Stimulated activated CD4-positive, alpha-beta T cell treated with anti-CD3 and anti-CD28 coated beads, Interleukin-15, amount 100 ng/mL, for 24 hours (primary cell): ENCODE measurements at places on chromosomes 2 and 18.
A peak's percentile ranks its signal among the peaks of the same experiment; 100 is the strongest.

GRCh38 chr2:167355821-167356220 is 467.5 kb downstream of the XIRP2 start:
- no peak for DNase-seq

GRCh38 chr2:241842067-241842415 is 16.7 kb downstream of the PDCD1 start:
- DNase-seq: no peak

GRCh38 chr2:208827549-208828221 is 421.1 kb downstream of the PTH2R start:
- no peak for DNase-seq

GRCh38 chr2:128178650-128179460 is 87.9 kb downstream of the UGGT1 start:
- peak; percentile 51 for DNase-seq

- no peak for DNase-seq
These were observed 7.3 kb downstream of the PXDN start for GRCh38 chr2:1736997-1737480.

DNA sequence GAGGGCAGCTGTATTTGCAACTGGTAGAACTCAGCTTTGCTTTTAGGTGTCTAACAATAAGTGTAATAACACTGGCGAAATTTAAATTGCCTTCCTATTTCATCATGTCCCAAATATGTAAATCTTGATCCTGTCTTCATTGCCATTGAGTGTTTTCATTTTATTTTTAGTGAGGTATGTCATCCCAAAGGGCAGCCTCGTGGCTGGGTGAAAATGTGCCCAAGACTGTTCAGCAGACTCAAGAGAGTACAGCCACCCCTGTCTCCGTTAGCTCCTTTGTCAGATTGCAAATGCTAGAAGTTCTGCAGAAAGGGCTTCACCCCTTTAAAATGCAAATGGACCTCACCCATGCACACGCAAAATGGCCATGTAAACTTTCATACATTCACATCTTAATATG is 278.8 kb downstream of the RND3 start:
- no peak for DNase-seq

GRCh38 chr18:6565815-6566081 is 151.0 kb upstream of the L3MBTL4 start:
- DNase-seq: no peak

DNA sequence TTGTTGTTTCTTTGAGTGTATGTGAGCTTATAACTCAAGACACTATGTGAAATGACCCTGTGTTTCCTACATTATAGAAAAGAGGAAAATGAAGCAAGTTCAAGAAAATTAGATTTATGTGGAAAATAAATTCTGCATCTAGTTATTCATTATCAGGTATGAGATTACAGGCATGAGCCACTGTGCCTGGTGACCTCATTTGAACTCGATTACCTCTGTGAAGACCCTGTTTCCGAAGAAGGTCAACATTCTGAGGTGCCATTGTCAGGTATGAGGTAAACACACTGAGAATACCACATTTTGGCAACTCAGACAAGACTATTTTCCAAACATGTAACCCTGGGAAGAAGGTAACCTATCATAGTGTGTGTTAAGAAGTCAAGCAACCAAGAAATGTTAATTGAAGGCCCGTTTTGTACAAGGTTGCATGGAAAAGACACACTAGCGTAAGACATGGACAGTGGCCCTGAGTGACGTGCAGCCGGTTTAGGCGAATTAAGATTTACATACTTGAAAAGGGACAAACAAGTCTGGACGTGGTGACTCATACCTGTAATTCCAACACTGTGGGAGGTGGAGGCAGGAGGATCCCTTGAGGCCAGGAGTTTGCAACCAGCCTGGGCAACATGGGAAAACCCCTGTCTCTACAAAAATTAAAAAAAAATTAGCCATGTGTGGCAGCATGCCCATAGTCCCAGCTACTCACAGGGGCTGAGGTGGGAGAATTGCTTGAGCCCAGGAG is 186.6 kb downstream of the NEDD4L start:
- DNase-seq: no peak

DNA sequence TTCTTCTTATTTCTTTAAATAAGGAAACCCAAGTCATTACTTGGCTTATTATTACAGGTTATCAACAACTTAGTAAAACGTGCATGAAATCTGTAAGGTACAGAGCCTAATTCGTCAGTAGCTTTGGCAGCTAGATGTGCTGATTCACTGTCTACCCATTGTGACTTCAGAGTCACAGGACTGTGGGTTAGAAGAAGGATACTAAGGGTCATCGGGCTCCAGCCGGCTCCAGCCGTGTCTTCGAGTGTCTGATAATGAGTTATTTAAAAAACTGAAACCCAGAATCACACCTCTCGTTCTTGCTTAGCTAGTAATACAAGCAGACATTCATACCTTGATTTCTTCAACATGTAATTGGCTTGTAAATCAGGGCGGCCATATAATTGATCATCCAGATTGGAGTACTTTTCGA is 170.5 kb downstream of the FMNL2 start:
- no peak for DNase-seq

DNA sequence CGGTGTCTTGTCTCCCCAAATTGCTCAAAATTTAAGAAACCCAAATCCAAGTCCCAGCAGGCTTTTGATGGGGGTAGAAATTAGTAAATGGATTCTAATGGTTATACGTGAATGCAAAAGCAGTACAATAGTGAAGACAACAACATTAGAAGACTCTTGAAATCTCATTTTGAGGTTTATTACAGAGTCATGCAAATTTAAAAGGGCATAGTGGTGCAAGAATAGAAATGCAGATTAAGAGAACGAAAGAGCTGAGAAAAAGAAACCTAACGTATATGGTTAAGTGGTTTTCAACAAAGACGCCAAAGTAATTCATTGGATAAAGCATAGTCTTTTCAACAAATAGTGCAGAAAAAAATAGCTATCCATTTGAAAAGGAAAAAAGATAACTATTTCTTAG is 33.2 kb upstream of the CXXC1 start:
- DNase-seq: no peak

DNA sequence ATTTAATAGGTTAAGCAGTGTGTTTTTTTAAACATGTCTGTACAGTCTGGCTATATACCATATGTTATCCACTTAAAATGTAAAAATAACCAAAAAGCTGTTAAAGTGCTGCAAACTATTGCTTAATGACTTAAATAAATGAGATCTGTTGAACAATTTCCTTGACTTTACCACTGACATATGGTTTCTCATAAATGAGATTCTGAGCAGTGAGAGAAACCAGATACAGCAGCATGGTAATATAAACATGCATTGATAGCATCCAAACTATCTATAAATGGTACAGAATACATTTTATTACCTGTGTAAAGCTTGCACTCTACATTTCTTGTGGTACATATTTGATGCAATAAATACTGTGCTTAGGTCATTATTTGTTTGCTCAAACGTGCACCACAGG is 36.3 kb upstream of the TTC21B start:
- DNase-seq: no peak

GRCh38 chr18:7562491-7562890 is 4.6 kb upstream of the PTPRM start:
- no peak for DNase-seq

GRCh38 chr2:212005085-212005671 is 533.4 kb downstream of the ERBB4 start:
- peak; percentile 4 for DNase-seq

DNA sequence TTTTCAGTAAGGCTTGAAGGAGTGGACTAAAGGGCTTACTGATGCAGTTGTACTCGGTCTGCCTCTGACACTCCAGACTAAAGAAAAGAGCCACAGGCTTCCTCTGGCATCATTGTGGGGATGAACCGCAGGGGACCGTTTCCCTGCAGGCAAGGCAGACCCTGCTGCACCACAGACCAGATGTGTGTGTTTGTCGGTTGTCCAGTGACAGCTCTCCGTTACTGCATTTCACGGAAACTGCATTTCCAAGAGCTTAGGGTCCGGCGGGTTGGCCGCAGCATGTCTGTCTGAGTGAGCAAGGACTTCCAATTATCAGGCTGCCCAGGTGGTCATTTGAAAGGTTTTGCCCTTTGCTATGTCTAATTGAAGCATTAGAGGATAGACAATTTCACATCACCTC is 98.1 kb downstream of the FAM210A start:
- no peak for DNase-seq

DNA sequence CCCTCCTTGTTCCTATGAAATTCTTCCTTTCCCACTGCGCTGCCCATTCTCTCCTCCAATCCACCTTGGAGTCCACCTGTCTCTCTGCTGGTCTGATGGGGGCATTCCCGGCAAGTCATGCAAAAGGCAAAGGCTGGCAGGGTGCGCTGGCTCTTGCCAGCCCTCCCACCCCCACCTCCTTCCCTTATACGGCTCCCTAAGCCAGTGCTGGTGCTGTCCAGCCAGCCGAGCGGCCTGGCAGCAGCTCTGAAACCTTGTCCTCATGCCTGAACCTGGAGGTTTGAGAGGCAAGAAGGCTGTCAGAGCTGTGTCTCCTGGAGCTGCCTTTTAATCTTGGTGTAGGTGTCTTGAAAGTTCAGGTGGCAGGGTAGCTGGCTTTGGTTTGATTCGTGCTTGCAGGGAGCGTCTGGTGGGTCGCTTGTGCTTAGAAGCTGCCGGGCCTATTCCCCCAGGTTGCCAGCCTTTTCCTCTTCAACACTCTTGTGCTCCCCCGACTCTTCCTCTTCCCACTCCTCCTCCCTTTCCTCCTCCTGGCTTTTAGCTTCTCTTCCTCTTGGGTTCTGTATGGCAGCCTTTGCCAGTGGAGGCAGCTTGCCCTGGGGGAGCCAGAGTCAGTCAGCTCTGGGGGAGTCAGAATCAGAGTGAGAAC is 748 bp downstream of the LIPG start:
- no peak for DNase-seq

- DNase-seq: no peak
These were observed 89.2 kb downstream of the NYAP2 start for GRCh38 chr2:225488743-225489142.

- DNase-seq: no peak
These were observed 1.0 kb upstream of the STRN start for GRCh38 chr2:36967236-36967876.

- DNase-seq: no peak
These were observed 3.9 kb downstream of the INPP5D start for GRCh38 chr2:233063976-233064411.

- DNase-seq: no peak
These were observed 163.4 kb upstream of the NOSTRIN start for GRCh38 chr2:168639018-168639417.

GRCh38 chr2:88600038-88600465 is 27.2 kb downstream of the EIF2AK3 start:
- DNase-seq: peak; percentile 39

GRCh38 chr2:219459460-219460311 is 25.0 kb downstream of the SPEG start:
- peak; percentile 53 for DNase-seq

DNA sequence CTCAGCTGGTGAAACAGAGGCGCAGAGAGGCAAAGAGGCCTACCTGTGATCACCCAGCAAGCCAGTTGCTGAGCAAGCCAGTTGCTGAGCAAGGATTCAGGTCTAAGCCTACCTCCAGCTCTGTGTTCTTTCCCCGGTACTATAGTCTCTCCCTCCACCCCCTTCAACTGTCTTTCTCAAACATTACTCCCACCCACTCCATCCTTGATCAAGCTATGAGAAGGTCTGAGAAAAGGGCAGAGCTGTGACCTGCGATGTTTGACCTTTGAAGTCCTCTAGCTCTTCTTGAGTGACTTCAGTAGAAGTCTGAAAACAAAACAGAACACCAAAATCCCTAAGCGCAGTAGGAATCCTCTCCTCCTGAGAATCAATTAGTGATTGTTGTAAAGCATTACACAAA is 665.2 kb upstream of the ID2 start:
- no peak for DNase-seq

DNA sequence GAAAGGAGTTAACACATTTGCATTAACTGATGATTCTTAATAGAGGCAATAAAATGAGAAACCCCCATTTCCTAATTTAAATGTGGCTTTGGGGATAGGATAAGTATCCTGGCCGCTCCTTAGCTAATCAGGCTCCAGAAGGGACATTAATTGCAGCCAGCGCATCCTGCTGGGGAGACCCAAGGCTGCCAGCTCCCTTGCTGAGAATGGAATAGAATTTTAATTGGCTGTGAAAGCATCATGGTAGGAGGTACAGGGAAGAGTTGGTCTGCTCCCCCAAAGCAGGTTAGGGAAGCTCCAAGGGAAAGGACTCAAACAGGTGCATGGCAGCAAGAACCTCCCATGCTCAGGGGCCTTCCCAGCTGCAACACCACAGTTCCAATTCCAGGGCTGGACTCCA is 71.4 kb downstream of the MARCHF4 start:
- DNase-seq: no peak

DNA sequence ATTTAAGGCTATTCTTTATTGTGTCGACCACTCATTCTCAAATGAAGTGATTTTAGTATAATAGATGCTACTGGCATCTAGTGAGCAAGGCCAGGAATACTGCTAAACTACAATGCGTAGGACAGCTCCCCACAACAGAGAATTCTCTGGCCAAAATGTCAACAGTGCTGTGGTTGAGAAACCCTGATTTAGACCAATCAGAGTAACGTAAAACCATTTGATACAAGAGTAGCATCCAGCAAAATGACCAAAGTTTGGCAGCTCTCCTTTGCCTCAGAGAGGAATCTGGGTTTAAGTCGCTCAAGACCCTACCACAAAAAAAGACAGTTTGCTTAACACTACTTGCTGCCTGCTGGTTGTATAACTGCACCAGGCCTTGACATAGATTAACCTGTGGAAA is 37.0 kb upstream of the TTN start:
- DNase-seq: no peak

- peak; percentile 83 for DNase-seq
These were observed 31.0 kb downstream of the IL37 start for GRCh38 chr2:112941753-112942653.

GRCh38 chr2:7744827-7745226 is 827.6 kb downstream of the RNF144A start:
- peak; percentile 33 for DNase-seq

DNA sequence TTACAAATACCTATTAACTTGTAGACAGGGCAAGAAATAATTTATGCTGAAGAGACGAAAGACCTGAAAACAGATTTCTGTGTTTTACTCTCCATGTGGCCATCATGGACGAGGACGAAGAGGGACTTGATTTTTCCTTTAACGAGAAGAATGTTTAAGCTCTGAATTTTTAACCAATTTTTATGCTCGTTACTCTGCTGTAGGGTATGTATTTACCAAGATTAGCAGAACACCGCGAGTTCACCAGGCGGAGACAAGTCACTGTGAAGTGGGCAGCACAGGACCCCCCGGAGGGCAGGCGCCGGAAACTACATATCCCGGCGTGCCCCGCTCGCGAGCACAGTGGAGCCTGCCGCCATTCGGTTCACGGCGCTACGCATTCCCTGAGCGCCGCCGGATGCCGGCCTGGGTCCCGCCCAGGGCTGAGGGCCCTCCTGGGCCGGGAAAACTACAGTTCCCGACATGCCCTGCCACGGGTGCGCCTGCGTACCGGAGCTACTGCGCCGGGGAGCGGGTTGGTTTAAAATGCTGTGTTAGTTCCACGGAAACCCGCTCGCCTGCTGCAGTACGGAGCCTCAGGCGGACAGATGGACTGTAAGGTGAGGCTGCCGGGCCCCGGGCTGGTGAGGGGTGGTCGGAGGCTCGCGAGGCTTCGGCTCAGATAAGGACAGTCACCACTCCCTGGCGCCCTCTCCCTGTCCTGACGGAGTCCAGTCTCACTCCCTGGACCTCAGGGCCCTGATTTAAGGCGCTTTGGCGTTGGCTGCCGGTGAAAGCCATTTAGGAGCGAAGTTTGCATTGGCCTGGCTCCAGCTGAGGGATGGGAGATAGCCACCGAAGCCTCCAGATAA is at the start of gene CCDC150:
CCDC150 (plus strand) TSS at position 536 of the 851 bp plus-strand sequence; CDS start at position 588, 52 bp downstream.
- peak; percentile 96 for DNase-seq

GRCh38 chr2:224927646-224928173 is 114.6 kb downstream of the DOCK10 start:
- peak; percentile 71 for DNase-seq
